ENCODE measurements at places on chromosomes 1 and 21. TPM values are rescaled to one million over a fixed set of nuclear protein-coding genes. Genes with fewer than 3 reads are reported as not detected.

The LYPD8 gene
- total RNA-seq, result not detected

DNA sequence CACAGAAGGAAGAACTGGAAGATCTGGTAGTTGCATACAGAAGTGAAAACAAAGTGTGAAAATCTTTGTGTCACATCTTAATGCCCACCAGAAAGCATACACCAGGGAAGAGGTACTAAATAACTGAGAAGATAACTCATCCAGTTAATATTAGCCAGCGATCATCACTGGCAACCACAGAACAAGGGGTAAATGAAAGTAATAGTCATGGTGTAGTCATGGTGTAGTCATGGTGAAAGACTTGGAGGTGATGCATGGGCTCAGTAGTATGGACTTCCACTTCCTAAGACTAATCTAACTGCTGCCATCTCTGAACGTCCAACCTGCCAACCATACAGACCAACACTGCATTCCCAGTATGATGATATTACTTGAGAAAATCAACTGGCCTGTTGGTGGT, 481.2 kb upstream of the NR5A2 start:
- DNase-seq, result no peak

The CFHR5 gene
- not detected for total RNA-seq

The MRAP gene
- not detected for total RNA-seq

DNA sequence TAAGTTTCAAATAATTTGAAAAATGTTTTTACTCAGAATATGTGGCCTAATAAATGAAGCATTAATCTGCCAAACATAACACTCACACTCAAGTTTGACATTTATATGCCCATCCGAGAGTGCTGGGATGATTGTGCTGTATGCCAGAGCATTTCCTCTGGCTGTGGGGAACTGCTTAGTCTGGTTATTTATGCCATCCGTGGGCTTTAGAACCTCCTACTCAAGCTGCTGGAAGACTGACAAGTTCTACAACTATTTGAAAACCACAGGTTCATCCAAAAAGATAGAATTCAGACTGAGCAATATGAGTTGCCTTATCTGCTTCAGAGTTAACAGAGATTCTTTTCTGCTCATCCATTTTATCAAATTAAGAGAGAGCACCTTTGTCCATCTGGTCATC, 25.9 kb downstream of the PCNX2 start:
- no peak for DNase-seq

The KRTAP21-2 gene
- not detected for total RNA-seq

DNA sequence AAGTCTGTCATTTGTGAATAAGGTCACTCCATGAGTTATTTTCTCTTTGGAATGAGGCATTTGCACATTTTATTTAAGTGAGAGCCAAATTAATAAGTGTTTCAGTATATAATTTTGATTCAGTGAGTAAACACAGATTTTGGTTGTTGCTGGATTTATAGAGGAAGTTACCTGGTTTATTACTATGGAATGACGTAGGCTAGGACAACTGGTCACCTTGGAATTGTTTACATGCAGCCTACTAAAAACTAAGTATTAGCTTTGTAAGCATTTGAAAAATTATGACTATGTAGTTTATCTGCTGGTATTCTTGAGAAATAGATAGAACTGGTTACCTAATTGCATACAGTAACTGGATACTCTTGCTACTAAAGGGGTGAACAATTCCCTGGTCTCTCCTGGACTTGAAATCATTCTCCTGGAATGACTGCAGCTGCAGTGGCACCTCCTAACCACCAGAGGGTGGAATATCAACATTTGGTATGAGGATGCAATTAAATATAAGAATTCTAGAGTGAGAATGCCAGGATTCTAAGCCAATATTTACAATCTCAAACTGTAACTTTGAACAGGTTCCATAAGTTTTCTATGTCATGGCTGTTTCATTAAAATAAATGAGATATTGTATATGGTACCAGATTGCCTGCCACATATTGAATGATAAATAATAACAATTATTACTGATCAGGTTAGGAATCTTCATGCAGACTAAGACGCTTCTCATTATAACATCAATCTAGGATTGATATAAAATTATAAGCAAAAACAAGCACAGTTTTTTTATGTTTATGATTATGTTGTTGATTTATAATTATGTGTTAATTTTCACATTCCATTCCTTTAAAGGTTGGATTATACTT, 3.5 kb upstream of the KRTAP27-1 start:
- DNase-seq, result peak; percentile 61

The RGS1 gene
- total RNA-seq, result not detected

- no peak for DNase-seq
Observed at GRCh38 chr1:69777971-69778370, 210.2 kb downstream of the LRRC7 start.

The ANKRD35 gene
- total RNA-seq, result 2.1 TPM
